AG09309 (cell line): ENCODE measurements at places on chromosomes 13 and 19.

GRCh38 chr19:13117772-13118423, at the start of gene NACC1:
Gene NACC1 (plus strand): TSS chr19:13118264. CDS start chr19:13135208, 16,944 bp downstream.
- DNase-seq: no peak

- no peak for DNase-seq
Observed at GRCh38 chr19:8398311-8398771, 8.2 kb downstream of the RAB11B start.

GRCh38 chr19:23070353-23071146, 46.3 kb upstream of the ZNF730 start:
- DNase-seq: no peak

DNA sequence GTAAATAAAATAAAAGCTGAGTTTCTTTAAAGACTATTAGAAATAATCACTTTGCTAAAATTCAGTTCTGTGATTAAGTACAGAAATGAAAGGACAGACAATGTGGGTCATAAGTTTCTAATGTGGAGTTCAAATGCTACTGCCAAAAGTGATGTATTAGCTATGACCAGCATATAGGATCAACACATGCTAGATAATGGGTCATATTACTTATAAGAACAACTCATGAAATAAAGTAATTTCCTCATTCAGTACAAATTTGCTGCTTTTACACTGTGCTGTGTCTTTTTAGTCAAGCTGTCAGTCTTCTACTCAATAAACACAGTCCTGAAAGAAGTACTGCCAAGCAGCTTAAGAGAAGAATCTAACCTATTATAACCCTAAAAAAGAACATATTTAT, 135.2 kb downstream of the VWA8 start:
- DNase-seq: no peak

- peak; percentile 91 for DNase-seq
Observed at GRCh38 chr19:15265850-15266248, 33.6 kb upstream of the EPHX3 start.

DNA sequence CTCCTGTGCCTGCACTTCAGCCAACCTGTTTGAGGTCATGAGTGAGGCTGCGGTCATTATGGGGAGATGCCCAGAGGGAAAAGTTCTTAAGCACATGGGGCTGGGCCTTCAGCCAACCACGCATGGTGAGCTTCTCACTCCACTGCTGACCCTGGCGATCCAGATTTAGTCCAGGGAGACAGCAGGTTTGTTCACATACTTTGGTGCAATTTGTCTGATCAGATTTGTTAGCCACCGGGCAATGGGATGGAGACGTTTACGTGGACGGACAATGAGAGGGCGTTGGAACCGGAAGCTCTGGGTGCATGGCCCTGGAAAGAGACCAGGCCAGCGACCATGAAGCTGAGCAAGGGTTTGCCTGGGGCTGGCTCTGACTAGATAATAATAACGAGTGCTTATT, 56.2 kb downstream of the RGCC start:
- DNase-seq: no peak

- peak; percentile 28 for DNase-seq
Observed at GRCh38 chr13:51764184-51765141, 39.5 kb downstream of the DHRS12 start.

- no peak for DNase-seq
Observed at GRCh38 chr13:77390391-77390790, 63.5 kb upstream of the MYCBP2 start.

DNA sequence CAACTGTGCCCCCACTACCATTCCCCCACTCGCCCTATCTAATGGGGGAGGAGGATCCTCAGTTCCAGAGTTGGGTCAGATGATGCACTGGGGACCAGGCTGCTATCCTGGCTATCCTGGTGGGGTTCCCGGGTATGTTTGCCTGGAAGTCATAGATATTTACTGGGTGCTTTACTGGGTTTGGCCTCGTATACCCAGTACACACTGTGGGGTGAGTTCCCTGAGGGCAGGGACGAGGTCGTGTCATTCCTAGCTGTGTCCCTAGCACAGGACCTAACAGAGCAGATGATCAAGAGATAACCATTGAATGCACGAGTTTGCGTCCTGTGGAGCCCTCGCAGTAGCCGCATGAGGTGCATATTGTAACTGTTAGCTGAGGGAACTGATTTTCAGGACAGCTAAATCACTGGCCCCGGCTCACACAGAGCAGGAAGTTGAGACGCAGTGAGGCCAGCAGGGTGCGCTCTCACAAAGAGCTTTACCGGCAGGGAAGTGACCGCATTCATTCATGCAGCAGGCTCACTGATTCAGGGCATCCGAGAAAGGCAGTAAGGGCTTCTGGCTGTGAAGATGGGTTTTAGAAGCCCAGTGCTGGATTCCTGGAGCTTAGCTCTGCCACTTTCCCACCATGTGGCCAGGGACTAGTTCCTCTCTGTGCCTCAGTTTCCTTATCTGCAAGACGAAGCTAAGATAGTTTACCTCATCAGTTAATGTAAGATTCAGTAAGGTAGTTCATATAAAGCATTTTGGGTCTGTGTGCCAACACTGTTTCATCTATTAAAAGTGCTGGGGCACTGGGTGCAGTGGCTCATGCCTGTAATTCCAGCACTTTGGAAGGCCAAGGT, 6.0 kb downstream of the RUVBL2 start:
- DNase-seq: no peak

- DNase-seq: no peak
Observed at GRCh38 chr13:112245989-112246388, 130.2 kb upstream of the SPACA7 start.

- no peak for DNase-seq
Observed at GRCh38 chr13:52394586-52394985, 11.4 kb downstream of the THSD1 start.

DNA sequence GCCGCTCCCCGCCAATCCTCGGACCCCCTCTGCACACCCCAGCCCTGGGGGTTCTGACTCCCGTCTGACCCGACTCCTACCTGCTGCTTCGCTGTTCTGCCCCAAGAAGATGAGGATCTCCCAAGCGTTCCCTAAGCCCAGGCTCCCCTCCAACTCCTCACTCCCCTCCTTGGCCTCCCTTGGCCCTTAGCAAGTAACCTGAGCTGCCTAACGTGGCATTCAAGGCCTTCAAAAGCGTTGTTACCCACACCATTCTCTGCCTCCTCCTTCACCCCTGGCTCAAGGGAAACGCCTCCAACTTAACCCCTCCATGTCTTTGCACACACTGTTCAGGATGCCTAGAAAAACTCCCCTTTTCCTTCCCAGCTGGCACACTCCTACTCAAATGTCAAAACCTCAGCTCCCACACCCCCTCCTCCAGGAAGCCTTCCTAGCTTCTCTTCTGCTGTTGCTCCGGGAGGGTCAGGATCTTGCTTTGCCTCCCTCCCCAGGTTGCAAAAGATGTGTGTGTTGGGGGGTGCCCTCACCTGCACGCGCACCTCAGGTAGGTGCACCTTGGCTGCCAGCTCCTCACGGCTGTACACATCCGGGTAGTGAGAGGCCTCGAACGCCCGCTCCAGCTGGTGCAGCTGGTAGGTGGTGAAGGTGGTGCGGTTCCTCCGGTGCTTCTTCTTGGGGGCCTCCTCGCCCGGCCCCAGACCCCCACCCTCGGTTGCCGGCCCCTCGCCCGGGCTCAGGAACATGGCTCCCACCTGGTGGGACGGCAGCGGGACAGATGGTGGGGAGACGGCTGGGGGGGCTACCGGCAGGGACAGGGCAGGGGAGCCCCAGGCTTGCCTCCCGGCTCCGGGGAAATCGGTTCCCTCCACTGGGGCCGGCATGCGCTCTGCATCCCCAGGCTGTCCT, 775 bp downstream of the RAX2 start:
- no peak for DNase-seq

- no peak for DNase-seq
Observed at GRCh38 chr19:50358483-50359327, 6.7 kb downstream of the NAPSA start.
